ENCODE measurements at places on chromosomes 12 and 14.

- DNase-seq: no peak
Measured at GRCh38 chr14:102000902-102001301, 36.5 kb downstream of the DYNC1H1 start.

- no peak for DNase-seq
Measured at GRCh38 chr14:90446405-90446804, 49.6 kb downstream of the CALM1 start.

- DNase-seq: no peak
Measured at GRCh38 chr12:98422359-98422758, 93.0 kb upstream of the TMPO start.

DNA sequence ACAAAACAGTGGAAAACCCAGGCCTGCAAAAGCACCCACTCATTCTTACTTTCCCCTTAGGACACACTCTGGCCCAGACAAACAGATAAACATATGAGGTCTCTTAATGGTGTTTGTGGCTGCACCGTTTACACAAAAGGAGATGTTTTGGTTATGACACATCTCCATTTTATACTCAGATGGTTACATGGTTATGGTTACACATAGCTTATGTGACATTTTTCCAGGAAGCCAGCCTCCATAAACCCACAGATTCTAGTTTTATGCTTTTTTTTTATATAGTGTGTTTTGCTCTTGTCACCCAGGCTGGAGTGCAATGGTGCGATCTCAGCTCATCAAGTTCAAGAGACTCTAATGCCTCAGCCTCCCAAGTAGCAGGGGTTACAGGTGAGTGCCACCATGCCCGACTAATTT, 3.5 kb upstream of the KLRD1 start:
- DNase-seq: peak; percentile 87

- DNase-seq: peak; percentile 1
Measured at GRCh38 chr12:44972746-44973421, 78.0 kb downstream of the DBX2 start.

DNA sequence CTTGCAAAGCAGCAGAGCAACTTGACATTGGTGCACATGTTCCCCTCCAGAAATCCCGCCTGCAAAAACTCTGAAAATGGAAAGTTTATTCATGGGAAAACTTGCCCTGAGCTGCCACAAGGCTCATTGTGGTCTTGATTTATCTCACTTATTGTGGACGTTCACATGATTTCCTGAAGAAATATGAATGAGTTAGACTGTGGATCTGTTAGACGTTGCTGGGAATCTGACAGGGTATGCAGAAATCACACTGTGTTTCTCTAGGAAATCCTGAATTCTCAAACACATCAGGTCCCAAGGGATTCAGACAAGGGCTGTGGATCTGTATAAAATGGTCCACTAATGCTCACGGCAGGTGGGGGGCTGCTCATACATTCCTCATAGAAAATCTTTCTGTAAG, 72.2 kb downstream of the EID3 start:
- no peak for DNase-seq

GRCh38 chr12:11686120-11686519, 36.6 kb downstream of the ETV6 start:
- no peak for DNase-seq

DNA sequence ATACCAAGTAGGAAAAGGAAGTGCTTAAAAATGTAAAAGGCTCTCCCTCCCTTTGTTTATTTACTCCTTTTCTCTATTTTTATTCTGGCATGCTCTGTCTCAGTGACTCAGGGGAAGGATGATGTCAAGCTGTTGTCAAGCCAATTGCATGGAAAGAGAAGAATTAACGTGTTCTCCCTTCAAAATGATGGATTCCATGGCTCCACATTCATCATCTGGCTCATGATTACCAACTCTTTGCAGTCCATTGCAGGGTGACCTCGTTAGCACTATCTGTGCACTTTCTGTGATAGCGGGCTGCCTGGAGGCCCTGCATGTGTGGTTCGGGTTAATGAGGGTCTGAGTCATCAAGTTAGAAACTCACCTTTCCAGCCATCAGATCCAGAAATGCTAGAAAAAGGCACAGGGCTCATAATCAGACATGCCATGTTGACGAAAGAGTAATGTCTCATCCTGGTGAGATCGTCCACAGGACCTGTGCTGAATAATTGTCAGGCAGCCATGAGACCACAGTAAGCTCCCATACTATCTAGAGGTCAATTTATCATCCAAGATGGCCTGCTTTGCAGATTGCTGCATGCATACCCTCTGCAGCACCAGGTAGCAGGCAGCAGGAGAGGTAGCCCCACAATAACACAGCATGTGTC, 79.2 kb upstream of the BTG1 start:
- DNase-seq: peak; percentile 69

- no peak for DNase-seq
Measured at GRCh38 chr14:68631394-68632053, 161.3 kb downstream of the ZFP36L1 start.

GRCh38 chr14:100469632-100470522, 117.3 kb downstream of the BEGAIN start:
- no peak for DNase-seq

- peak; percentile 24 for DNase-seq
Measured at GRCh38 chr12:19886639-19887064, 447.4 kb downstream of the AEBP2 start.

- no peak for DNase-seq
Measured at GRCh38 chr12:53048033-53048779, 1.7 kb upstream of the TNS2 start.

- DNase-seq: no peak
Measured at GRCh38 chr12:89684136-89684535, 24.5 kb downstream of the ATP2B1 start.

DNA sequence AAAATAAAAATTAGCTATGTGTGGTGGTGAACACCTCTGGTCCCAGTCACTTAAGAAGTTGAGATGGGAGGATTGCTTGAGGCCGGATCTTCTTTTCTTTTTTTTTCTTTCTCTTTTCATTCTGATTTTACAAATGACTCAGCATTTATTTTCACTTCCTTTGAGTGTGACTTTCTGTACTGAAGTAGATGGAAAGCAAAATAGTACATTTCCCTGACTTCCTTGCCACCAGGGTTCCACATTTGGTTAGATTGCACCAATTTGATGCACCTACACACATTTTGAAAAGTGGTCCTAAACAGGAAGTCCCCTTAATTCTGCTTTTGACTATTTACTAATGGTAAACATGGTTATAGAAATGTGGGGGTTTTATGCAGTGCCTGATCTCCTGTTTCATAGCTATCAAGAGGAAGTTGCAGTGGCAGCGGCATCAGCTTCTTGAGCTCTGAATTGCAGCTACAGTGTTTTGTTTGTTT, 13.0 kb upstream of the LEMD3 start:
- peak; percentile 36 for DNase-seq
